KG1 (cell line): ENCODE measurements at places on chromosomes 6 and 20.

DNA sequence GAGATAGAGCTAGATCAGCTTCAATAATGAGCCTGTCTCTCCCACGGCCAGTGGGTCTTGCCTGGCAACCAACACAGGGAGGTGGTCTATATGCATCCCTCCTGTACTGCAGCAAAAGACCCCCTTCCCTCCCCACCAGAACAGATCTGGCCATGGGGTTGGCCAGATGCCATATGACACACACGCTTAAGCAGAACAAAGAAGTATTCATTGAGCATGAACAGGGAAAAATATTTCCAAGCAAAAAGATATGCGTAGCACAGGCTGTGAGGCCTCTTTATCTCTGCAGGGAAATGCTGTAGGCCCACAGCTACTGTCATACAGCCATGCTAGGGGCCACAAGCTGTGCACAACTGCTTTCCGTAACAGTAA, 73.4 kb upstream of the NRSN1 start:
- no peak for DNase-seq

- DNase-seq = no peak
Measured at GRCh38 chr6:71083308-71083820, 126.5 kb upstream of the B3GAT2 start.

DNA sequence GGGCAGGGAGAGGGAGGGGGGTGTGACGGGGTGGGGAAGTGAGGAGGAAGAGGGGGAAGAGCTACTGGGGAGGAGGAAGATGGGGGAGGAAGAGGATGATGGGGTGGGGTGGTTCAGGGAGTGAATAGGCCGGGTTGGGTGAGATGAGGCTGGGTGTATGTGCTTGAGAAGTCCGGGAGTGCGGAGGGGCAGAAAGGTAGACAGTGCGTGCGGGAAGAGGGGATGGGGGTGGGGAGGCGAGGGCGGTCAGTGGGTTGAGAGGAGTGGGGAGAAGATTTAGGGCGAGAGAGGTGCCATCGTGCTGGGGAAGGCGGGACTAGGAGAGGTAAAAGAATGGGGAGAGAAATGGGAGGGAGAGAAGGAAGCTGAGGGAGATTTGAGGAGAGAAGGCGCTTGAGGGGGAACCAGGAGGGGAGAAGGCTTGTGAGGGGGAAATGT, 30.9 kb upstream of the NOTCH4 start:
- DNase-seq = no peak

GRCh38 chr6:33860706-33861474, 57.1 kb upstream of the MLN start:
- no peak for DNase-seq

DNA sequence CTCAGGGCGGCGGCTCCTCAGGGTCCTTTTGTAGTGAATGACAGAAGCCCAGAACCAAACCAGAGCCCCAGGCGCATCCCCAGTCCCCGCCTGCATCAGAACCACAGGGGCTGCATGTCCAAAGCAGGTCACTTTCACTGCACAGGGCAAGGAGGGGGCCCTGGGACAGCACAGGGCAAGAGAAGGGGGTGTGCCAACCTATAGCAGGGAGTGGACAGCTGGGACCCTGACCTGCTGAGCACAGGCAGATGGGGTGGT, 501.4 kb downstream of the PREX1 start:
- DNase-seq = no peak

- no peak for DNase-seq
Measured at GRCh38 chr6:40688214-40688761, 101.1 kb upstream of the LRFN2 start.

DNA sequence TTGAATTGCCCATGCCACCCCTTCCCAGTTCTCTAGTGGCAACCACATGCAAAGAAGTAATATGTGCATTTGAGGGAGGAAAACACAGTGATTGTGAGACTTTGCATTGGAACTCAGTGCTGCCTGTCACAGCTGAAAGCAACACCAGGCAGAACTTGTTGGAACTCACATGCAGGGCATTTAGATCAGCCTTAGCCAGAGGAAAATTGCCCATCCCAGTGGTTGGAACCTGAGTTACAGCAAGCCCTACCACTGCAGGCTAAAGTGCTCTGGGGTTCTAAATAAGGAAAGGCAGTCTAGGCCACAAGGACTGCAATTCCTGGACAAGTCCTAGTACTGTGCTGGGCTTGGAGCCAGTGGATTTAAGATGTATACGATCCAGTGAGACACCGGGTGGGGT, 245.3 kb upstream of the UFL1 start:
- no peak for DNase-seq

GRCh38 chr6:163780994-163781393, 366.5 kb downstream of the QKI start:
- DNase-seq = no peak

DNA sequence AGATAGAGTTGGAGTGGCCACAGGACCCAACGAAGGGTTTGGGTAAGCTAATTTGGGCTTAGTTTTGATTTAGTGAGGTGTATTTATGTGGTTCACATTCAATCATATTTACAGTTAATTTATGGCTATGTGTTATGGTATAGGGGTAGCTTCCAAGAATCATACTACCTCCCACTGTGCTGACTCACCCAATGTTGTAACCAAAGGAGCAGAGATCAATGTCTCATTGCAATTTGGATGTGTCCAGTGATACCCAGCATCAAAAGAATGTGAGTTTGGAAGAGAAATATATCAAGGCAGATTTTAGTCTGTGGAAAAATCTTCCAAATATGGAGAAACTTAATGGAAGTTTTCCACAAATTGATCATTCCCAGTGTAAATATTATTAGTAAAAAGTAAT, 25.3 kb upstream of the SMIM8 start:
- DNase-seq = no peak

DNA sequence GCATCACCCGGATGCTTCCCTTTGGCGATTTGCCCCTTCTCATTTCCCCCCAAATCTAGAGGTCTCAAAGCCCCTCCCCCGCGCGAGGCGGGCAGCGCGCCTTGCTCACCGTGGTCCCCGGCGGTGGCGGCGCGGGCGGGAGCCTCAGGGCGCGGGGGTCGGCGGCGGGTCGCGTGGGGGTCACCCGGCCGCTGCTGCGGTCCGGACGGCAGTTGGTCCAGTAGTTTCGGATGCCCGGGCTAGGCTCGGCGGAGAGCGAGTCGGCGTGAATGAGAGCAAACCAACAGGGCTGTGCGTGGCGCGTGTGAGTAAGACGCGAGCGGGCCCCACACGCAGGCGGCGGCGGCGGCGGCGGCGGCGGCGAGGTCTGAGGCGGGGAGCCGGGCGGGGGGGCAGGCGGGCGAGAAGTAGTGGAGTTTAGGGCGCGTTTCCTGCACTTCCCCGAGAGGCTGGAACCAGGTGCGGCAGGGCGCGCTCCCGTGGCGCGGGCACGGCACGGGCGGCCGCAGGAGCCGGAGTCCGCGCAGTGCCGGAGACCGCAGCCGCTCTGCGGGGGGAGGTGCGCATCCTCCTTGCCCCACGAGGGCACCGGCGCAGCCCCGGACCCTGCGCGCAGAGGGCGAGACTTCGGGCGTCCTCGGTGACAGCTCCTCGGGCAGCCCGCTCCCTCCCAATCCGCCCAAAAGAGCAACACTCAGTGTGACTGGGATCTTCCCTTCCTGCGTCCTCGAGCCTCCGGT, 567 bp downstream of the HS3ST5 start:
- DNase-seq = no peak

GRCh38 chr6:85361643-85362014, 88.3 kb upstream of the NT5E start:
- DNase-seq = no peak

DNA sequence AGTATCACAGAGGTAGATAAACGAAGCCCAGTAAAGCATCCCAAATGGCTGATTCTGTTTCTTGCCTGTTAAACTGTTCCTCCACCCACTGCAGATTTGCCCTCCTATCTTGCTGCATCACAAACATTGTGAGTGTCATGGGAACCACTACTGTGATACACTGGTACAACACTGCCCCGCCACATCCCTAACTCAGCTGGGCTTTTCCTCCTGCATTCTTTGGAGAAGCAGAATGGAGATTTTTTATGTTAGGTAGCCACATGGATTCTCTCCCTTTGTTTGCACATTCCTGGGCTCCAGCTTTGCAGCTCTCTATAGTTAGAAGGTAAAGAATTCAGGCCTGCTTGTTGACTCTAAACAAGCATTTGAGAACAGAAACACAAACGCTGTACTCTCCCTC, 234.1 kb downstream of the TMEM242 start:
- DNase-seq = no peak

GRCh38 chr20:36170542-36171215, 16.1 kb downstream of the EPB41L1 start:
- DNase-seq = no peak

- no peak for DNase-seq
Measured at GRCh38 chr20:3794701-3795420, 1.2 kb upstream of the CDC25B start.

DNA sequence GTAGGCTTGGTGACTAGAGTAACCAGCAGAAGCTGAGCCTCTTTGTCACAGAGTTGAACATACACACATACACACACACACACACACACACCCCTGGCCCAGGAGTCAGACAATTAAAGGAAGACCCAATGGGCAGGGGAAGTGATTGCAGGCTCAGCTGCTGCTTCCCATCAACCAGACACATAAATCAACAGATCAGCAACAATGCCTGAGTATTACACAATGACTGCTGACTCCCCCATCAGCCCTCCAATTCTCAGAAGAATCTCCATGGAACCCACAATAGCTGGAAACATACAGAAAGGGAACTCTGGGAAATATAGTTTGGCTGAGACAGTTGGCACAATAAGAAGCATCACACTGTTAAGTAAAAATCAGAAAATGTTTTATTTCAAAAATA, 270.4 kb upstream of the PLCB4 start:
- DNase-seq = no peak

GRCh38 chr6:11198663-11199603, 33.5 kb downstream of the NEDD9 start:
- DNase-seq = no peak

- DNase-seq = no peak
Measured at GRCh38 chr6:153104220-153104619, 26.9 kb downstream of the RGS17 start.

- DNase-seq = peak; percentile 30
Measured at GRCh38 chr6:151690303-151690702, 117.2 kb upstream of the ESR1 start.

DNA sequence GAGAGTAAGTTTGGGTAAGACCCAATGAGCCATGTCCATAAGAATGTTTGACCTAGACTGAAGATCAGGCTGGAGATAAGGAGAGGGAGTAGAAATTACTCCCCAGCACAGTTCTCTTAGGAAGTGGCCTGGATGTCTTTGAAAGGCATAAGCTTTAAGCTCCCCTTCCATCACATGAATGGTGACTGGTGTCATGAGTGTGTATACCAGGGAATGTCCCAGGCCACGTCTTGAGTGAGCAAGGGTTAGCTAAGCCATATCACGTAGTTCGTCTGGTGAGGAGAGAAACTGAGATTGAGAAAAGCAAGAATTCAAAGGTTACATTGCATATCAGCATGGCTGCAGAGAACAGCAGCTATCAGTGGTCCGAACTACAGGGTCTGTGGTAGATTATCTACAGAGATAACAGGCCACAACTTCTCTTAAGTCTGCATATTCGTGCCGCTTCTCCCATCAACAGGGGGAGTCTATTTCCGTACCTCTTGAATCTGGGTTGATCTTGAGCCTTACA, 60.1 kb upstream of the BMP2 start:
- no peak for DNase-seq

GRCh38 chr6:45082091-45082490, 246.0 kb upstream of the RUNX2 start:
- DNase-seq = no peak

- DNase-seq = no peak
Measured at GRCh38 chr6:9943026-9943425, 471.8 kb downstream of the TFAP2A start.

DNA sequence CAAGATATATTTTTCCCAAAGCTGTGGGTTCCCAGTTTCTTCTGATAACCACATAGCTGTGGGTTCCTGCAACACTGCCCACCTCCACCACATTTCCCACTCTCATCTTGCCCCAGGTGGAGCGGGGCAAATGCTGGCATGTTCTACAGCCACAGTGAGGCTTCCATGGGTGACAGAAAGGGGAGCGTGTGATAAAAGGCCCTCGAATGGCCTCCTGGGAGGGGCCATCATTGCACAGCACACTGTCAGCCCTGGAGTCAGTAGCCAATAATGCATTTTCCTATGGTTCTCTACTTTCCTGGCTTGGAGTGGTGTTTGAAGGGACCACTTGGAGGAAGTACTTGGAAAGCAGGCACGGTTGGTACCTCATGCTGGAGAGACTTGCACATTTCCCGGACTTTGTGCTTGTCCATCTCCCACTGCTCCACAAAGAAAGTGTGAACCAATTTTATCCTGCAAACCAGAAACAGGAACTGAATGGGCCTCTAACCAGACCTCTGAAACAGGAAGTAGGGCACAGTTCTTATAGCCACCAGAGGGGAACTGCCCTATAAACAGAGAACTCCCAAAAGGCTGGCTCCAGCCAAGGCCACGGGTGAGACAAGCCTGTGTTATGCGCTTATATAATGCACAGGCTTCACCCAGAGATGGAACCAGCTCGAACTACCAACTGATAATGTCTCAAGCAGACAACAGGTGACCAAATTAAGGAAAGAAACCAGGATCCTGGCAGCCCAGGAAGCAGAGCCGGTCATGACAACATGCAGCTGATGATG, 8.6 kb downstream of the MAP3K5 start:
- DNase-seq = peak; percentile 66

- no peak for DNase-seq
Measured at GRCh38 chr6:153117986-153118879, 12.8 kb downstream of the RGS17 start.

DNA sequence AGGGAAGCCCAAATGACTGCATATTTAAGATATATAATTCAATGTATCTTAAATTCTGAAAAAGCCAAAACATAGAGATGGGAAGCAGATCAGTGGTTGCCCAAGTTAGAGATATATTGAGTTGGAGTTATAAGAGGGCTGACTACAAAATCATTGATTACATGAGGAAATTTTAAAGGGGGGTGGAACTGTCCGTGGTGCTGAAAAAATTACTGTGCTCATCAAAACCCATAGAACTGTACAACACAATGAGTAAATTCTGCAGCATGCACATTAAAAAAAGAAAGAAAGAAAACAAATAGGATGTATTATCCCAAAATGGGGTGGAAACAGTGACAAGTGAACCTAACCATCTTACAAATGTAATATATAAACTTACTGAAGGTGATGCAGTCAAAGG, 100.9 kb downstream of the FUT9 start:
- DNase-seq = peak; percentile 17

- DNase-seq = no peak
Measured at GRCh38 chr6:156205678-156206077, 571.5 kb upstream of the ARID1B start.

- DNase-seq = no peak
Measured at GRCh38 chr6:4781967-4782575, 5.9 kb downstream of the CDYL start.

- DNase-seq = no peak
Measured at GRCh38 chr6:122755901-122756300, 23.6 kb upstream of the FABP7 start.
